ENCODE measurements at places on chromosomes 1 and 21. TPM values are rescaled to one million over a fixed set of nuclear protein-coding genes. Genes with fewer than 3 reads are reported as not detected.

PAX7 gene
- total RNA-seq, result not detected

DNA sequence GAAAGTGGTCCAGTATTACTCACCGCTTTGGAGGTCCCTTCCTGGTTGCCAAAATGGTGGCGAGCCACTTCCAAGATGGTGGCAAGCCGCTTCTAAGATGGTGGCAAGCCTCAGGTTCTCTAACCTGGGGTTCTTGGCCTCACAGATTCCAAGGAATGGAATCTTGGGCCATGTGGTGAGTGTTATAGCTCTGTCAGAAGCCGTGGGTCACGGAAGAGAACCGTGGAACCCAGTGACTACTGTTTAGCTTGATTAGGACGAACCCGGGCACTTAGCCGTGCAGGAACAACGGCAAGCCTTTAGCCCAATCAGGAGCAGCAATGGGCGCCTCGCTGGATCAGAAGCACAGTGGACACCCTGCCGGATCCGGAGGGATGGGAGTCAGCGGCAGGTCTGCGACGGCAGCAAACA, 356.2 kb upstream of the TMPRSS15 start:
- no peak for DNase-seq

DNA sequence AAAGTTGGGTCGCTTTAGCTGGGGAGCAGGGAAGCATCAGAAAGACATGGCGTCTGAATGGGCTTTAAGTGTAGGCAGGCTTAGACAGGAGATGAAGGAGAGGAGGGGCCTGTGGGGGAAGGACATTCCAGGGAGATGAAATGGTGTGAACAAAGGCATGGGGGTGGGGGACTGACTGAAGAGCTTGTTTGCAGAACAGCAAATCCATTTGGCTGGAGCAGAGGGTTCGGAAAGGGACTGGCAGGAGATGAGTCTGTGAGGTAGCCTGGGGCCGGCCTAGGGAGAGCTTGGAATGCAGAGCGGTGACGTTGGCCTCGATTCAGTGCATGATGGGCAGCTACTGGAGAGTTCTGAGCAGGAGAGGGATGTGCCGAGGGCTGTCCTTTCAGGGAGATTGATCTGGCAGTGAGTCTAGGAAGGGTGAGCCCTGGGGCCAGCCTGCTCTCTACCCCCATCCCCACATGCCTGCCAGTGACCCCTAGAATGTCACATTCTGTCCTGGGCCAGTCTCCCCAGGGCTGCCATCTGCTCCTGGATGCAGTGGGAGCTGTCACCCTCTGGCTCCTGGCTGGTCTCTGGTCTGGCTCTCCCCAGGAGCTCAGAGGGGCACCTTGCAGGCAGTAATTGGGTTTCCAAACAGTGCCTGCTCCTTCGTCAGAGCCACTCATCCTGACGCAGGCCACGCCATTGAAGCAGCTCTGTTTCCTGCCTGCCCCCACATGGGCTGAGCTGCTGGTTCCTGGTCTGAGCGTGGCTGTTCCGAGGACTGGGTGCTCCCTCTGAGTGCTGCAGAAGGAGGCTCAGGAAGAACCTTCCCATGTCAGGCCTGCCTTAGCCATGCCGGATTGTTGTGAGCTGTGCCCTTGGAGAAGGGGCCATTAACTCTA, 22.3 kb upstream of the TMEM222 start:
- peak; percentile 86 for DNase-seq

GRCh38 chr1:232726048-232726779, 79.0 kb upstream of the MAP10 start:
- DNase-seq, result no peak

- no peak for DNase-seq
Observed at GRCh38 chr1:4754816-4755215, 100.4 kb downstream of the AJAP1 start.

DNA sequence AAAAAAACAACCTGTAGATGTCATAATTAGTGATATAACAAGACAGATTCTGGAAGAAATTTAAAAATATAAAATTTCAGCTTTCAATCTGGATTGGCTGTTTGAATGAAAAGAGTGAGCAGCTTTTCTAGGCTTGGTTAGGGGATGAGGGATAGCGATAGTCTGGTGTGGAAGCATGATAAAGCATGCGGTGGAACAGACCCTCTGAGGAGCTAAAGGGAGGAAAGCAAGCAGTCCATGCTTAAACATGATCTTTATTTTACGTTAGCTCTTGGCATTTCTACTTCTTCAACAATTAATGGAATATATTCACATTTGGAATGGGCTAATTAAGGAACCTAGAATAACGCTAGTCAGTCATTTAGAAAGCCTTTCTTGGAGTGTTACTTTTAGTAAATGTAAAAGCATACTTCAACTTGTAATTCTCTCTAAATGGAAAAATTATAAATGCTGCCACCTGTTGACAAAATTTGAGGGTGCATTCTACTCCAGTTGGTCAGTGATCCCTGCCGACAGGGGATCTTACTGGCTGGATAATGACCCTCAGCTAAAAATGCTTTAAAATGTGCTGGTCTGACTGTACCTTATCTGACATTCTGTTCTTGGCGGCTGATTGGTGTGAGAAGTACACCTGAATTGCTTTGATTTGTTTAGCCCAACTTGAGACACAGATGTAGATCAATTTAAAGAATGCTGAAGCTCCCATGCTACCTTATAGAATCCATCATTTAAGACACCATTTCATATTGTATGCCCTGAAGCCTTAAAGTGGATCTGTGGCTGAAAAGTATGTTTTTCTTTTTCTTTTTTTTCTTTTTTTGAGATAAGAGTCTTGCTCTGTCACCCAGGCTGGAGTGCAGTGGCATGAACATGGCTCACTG, 61.2 kb downstream of the AK4 start:
- DNase-seq, result peak; percentile 4

- DNase-seq, result no peak
Observed at GRCh38 chr1:210722410-210723081, 393.8 kb downstream of the HHAT start.

RGS4 gene
- total RNA-seq, result 3.4 TPM

DNA sequence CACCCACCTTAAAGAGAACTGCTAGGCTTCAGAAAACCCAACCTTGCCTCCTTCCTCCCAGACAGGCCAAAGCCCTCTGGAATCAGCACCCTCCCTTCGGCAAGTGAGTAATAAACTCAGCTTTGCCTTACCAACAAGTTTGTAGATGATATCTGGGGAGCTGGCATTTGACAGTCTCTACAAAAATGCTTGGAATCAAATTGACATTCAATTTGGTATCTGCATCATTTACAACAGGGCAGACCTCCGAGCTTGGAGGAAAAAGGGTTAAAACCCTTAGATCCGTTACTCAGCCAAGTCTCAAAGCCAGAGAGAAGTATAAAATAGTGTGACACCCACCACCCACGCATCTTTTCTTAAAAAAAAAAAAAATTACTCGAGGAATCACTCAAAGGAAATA, 149.3 kb upstream of the EDN2 start:
- DNase-seq, result no peak

DNA sequence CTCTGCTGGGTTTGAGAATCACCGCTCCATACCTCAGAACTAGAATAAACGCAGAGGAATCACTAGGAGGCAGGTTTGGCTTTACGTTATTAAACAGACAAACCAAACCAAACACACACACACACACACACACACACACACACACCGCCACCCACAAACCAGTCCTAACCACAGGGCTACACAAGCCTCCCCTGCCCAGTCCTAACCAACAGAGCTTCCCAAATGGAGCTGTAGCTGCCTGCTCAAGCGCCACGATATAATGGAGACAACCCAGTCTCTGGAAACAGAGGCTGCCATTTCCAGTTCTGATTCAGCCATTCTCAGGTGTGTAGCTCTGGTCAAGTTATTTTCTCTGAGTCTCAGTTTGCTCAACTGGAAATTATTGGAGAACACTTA, 519.1 kb downstream of the SMYD3 start:
- no peak for DNase-seq

ATP5PF gene
- 119 TPM for total RNA-seq

KIAA0040 gene
- total RNA-seq, result 4.0 TPM

DNA sequence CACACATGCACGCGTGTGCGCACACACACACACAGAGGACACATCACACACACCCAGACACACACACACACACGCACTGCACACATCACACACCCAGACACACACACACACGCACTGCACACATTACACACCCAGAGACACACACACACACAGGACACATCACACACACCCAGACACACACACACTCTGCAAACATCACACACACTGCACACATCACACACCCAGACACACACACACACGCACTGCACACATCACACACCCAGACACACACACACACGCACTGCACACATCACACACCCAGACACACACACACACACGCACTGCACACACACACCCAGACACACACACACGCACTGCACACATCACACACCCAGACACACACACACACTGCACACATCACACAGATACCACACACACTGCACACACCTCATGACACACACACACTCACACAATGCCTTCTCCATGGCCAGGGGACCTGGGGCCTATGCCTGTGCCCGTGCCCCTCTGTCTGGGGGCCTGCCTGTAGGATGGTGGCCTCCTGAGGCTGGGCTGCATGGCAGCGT, 24.4 kb downstream of the CRYAA start:
- no peak for DNase-seq

AMY1C gene
- not detected for total RNA-seq

DNA sequence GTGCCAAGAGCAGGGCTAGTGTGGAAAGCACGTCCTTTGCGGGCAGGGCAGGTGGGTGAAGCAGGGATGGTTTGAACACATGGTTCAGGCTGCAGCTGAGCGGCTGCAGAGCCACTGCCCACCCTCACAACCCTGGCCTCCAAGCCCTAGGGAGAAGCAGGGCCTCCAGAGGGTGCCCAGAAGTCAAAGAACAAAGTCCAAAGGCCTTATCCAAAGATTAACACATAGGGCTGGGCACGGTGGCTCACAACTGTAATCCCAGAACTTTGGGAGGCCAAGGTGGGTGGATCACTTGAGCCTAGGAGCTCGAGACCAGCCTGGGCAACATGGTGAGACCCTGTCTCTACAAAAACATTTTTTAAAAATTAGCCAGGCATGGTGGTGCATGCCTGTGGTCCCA, 46.8 kb downstream of the CAPN8 start:
- DNase-seq, result no peak

DNA sequence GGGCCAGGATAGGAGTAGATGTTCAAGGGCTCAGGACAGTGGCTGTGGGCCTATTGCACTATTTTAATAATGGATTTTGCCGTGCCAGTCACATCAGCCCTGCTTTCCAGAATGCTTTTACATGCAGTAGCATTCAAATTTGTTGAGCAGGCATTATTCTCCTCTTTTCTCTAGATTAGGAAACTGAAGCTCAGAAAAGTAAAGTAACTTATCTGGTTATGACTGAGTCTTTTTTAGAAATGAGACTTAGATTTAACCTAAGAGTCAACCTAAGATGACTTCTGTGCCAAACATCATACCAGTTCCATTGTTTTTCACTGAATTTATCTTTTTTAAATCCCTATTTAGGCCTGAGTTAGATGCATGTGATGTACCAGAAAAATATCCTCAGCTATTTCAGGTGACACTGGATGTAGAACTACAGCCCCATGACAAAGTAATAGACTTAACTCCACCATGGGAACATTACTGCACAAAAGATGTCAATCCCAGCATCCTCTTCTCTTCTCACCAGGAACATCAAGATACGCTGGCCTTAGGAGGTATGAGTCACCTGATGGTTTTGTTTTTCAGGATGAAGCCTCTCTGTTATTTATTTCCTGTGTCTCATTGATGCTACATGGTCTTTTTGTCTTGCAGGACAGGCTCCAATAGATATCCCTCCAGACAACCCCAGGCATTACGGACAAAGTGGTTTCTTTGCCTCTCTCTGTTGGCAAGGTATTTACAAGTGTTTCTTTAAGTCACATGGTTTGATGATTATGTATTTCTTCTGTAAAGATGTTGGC, 31.4 kb upstream of the LEPR start:
- DNase-seq, result no peak

NLRP3 gene
- total RNA-seq, result 0.37 TPM

GRCh38 chr1:39152923-39153322, 51.6 kb upstream of the MACF1 start:
- no peak for DNase-seq

GRCh38 chr1:54811066-54811465, 9.9 kb upstream of the TTC22 start:
- no peak for DNase-seq

DNA sequence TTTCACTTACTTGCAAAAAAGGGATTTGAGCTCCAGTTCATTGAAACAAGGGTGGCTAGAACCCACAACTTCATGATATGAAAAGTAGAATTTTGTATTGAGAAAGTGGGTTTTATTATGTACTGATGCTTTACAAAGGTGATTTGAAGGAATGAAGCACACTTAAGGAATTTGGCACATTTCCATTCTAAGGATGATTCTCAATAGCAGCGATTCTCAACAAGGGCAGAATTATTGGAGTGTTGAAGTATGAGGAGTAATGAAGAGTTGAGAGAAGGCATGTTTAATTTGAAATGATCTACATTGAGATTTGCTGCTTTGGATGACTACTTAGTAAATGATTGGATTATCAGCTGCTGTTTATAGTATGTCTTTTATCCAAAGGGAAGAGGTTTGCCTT, 54.7 kb downstream of the FNBP1L start:
- no peak for DNase-seq

- DNase-seq, result no peak
Observed at GRCh38 chr1:200778766-200779165, 40.1 kb downstream of the CAMSAP2 start.

DNA sequence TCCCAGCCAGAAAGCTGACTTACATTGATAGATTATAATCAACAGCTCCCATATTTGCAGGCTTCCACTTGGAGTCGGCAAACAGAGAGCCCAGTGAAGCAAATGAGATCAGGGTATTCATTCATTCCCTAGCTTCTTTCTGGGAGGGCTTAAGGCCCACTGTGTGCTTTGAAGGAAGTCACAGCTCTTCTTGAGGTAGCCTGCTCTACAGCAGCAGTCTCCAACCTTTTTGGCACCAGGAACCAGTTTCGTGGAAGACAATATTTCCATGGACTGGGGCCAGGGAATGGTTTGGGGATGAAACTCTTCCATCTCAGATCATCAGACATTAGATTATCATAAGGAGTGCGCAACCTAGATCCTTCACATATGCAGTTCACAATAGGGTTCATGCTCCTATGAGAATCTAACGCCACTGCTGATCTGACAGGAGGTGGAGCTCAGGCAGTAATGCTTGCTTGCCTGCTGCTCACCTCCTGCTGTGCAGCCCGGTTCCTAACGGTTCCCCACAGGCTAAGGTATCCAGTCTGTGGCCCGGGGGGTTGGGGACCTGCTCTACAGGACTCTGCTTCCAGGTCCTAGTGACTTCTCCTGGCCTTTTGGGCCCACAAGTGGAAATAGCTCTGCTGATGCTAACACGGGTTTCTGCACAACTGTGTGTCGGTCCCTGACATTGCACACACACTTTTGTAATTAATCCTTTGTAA, 13.7 kb upstream of the ADAM30 start:
- no peak for DNase-seq

WDR77 gene
- total RNA-seq, result 47.7 TPM

- no peak for DNase-seq
Observed at GRCh38 chr1:112458756-112459155, 50.0 kb upstream of the WNT2B start.

MAD2L2 gene
- 132 TPM for total RNA-seq

- no peak for DNase-seq
Observed at GRCh38 chr21:45765375-45765774, 121.8 kb downstream of the PCBP3 start.

TCHHL1 gene
- not detected for total RNA-seq

- DNase-seq, result no peak
Observed at GRCh38 chr1:226602186-226603021, 53.8 kb downstream of the STUM start.

CA14 gene
- not detected for total RNA-seq

GRCh38 chr1:118077331-118078045, 107.5 kb downstream of the SPAG17 start:
- peak; percentile 51 for DNase-seq

All from SJSA1 (cell line).